ENCODE measurements at places on chromosomes 4 and X. TPM values are rescaled to one million over a fixed set of nuclear protein-coding genes. Genes with fewer than 3 reads are reported as not detected.

- DNase-seq, result peak; percentile 4
These were observed 1203.5 kb downstream of the PCDH7 start for GRCh38 chr4:31923634-31924033.

DNA sequence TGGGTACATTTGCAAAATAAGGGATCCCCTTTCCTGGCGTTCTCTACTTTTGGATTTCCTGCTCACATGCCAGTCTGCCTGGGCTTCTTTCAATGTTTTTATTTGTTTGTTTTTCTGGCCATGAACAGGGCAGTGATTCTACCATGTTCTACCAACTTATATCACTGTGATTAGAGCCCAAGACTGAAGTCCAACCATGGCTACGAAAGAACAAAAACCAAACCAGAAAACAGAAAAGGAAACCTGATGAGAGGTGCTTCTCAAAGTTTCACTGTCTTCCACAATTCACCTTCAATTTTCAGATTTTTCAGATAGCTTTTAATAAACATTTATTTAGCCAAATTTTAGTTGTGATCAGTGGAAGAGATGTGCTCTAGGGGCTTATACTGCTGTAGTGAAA, 187.6 kb upstream of the TACR3 start:
- no peak for DNase-seq

GRCh38 chr4:184289179-184289535, 71.5 kb upstream of the ENPP6 start:
- DNase-seq, result no peak

DNA sequence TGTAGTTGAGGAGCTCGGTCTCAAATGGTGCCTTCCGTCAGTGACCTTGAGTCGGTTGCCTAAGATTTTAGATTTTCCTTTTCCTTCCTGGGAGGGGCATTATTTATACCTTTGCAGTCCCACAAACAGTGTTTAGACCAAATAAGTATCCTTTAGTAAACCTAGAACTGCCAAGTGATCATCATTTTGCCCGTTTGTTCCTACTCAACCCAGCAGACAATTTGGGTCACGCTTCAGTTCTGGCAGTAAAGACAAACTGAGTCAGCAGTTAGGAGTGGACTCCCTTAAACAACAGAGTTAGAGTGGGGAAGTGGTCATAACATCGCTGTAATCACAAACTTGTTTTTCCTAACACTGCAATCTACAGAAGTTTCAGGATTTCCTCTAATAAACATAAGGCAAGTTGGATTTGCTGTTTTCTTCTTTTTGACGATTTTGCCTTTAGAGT, 777 bp upstream of the WDFY3 start:
- DNase-seq, result no peak

Gene MAMLD1
- total RNA-seq, result 1.6 TPM

GRCh38 chr4:156662921-156663320, 308.7 kb downstream of the PDGFC start:
- DNase-seq, result no peak

Gene CRMP1
- not detected for total RNA-seq

Gene AMTN
- total RNA-seq, result not detected

Gene GYPB
- not detected for total RNA-seq

DNA sequence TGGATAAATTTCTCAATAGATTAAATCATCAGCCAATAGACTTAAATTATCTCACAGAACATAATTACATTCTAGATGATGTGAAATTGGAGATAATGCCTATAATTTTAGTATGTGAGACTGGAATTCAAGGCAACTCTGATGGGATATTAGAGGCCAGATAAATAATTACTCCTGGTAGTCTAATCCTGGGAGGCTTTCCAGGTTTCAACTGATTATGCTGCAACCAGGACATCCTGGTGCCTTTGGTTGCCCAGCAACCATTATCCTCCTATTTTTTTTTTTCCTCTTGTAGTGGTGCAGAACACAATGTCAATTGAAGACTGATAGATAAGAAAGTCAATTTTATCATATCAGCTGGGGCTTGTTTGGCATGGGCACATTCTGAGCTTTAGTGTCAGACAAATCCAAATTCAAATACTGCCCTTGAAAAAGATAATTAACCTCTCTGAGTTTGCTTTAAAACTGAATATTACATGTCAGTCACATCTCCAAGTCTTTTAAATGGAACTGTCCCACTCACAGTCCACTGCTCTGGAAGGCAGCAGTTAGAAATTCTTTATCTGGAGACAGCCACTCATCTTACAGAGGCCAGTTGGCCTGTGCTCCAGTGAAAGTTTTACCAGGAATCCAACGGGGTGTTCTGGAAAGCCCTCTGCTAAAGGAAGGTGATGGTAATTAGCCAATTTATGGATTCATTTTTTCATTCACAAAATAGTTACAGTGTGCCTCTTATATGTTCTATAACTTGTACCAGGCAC, 95.3 kb upstream of the GUCY1A1 start:
- DNase-seq, result no peak

DNA sequence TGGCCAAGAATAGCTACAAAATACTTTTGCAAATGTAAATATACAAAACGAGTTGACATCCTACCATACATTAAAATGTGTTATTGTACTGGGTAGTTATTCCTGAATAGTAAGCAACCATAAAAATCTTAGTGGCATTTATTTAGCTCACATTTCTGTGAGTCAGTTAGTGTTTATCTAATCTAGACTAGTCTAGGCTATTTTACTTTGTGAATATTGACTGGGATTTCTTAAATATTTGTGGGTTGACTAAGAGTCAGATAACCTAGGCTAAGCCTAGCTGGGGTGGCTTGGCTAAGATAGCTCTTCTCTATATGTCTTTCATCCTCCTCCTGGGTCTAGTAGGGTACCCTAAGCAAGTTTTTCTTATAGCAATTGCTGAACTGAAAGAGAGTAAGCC, 543.8 kb upstream of the DIAPH2 start:
- DNase-seq, result no peak

DNA sequence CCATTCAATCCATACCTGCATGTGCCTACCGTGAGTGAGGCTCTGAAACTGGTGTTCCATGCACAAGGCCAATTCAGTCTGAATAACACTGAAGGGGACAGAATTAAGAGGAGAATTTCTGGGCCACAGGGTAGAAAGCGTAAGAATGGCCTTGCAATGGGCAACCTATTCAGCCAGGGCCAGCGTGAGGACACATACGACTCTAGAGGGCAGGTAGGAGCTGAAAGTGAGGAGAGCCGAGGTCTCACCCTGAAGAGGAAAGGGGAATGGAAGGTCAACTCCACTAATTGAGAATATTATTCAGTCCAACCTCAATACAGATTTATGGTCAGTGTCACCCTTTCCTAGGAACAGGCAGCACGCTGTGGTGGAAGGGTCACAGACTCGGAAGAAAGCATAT, 202.2 kb downstream of the TRIML1 start:
- DNase-seq, result no peak

Gene CLTRN
- total RNA-seq, result 0.61 TPM

GRCh38 chr4:25233737-25234389, at the start of gene PI4K2B:
TSS of gene PI4K2B (plus strand) at chr4:25234033. CDS start at chr4:25234164, 131 bp downstream.
- DNase-seq, result peak; percentile 97

GRCh38 chr4:77156533-77156911, 485 bp upstream of the CCNG2 start:
- DNase-seq, result peak; percentile 95

DNA sequence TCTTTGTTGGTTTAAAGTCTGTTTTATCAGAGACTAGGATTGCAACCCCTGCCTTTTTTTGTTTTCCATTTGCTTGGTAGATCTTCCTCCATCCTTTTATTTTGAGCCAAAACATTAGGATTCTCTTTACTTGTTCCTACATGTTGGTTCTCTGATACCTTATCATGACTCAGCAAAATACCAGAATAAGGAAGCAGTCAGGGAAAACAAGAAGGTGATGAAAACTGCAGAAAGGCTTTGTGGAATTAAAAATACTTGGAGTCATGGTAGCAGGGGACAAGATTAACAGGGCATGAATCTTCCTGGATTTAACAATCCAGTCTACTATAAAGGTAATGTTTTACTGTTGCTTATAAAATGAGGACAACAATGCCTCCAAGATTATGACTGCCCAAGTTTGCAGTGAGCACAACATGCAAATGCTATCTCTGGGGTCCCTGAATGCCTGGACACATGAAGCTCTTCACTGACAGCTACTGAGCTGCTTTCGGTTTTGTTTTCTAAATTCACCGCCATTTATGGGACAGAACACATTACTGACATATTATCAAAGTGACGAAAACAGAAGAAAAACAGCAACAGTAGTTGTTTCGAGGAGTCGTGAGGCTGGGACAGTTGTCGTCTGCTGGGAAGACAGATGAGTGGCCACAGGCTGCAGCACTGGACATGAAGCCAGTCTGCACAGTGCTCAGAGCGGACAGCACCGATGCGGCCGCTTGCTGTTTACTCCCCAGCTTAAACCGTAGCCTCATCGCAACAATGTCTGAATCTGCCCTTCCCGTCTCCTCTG, 174.5 kb upstream of the DKK2 start:
- no peak for DNase-seq

- DNase-seq, result no peak
These were observed 3.3 kb downstream of the RIPPLY1 start for GRCh38 chrX:106899841-106900240.

DNA sequence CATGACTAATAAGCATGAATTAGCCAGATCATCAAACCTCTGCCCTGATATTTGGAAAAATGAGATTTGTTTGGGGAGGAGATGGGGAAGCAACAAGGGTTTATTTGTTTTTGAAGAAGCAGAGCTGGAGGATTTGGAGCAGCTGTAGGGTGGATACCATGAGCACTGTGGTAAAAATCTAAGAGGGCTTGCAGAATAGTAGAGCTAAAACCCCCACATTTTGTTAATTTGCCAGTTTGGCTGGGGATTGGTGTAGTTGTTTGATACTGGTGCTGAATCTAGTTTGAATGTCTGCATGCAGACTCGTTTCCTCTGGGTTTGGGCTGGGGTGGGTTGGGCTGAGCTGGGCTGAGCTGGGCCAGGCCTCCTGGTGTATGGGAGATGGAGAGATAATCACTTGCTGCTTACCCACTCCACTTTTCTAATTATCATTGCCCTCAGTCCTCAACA, 43.7 kb downstream of the SMAD1 start:
- DNase-seq, result no peak

Gene AREG
- 0.91 TPM for total RNA-seq

DNA sequence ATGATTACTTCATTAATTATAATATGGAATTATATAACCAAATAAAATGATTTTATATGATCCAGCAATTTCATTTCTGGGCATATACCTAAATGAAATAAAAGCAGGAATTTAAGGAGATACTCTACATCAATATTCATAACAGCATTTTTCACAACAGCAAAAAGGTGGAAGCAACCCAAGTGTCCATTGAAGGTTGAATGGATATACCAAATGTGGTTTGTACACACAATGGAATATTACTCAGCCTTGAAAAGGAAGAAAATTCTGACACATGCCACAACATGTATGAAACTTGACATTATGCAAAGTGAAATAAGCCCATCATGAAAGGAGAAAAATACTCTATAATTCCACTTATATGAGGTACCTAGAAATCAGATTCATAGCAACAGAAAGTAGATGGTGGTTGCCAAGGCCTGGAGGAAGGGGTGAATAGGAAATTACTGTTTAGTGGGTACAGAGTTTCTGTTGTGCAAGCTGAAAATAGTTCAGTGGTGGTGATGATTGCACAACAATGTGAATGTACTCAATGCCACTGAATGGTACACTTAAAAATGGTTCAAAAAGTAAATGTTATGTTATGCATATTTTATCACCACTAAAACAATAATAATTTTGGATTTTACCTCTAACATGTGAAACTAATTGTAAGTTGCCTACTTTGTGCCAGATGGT, 471.5 kb downstream of the SPRY1 start:
- DNase-seq, result no peak

Gene UGT2B7
- not detected for total RNA-seq

GRCh38 chr4:80197601-80198440, 518 bp downstream of the PRDM8 start:
- DNase-seq, result peak; percentile 38

- no peak for DNase-seq
These were observed 103.1 kb upstream of the LSM6 start for GRCh38 chr4:146072376-146072775.

GRCh38 chr4:83360018-83360417, 25.4 kb upstream of the HPSE start:
- DNase-seq, result no peak

GRCh38 chrX:134935276-134935675, 55.5 kb upstream of the SMIM10 start:
- DNase-seq, result no peak

Gene MAGEC1
- total RNA-seq, result not detected

Gene TIGD2
- total RNA-seq, result 2.3 TPM

DNA sequence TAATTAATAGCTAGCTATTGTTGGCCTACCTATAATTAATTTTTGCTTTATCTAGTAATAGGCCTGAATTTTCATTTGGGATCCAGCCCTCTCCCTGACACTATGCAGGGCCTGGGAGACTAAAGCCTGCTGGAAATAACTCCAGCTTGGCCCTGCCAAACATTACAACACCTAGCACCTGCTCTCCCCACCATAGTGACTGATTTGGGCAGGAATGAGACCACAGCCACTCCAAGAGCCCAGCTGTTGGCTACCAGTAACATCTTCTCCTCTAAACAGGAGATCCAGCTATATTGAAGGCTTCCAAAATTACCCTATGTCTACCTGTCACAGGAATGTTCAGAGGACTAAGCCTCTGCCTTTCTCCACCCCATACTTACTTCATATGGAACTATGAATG, 225.1 kb downstream of the IDS start:
- DNase-seq, result no peak

DNA sequence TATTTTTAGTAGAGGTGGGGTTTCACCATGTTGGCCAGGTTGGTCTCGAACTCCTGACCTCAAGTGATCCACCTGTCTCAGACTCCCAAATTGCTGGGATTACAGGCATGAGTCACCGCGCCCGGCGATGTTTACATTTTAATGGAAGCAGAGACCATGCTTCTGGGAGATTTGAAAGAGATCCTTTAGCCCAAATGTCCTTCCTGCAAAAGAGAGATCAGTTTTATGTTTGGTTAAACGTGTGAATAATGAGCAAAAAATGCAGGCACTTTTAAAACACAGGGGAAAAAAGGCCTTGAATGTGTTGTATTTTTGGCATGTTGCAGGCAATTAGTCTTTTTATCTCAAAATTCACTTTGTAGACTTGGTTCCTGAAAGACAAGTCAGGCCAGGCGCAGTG, 95.8 kb upstream of the ELOVL6 start:
- DNase-seq, result no peak

DNA sequence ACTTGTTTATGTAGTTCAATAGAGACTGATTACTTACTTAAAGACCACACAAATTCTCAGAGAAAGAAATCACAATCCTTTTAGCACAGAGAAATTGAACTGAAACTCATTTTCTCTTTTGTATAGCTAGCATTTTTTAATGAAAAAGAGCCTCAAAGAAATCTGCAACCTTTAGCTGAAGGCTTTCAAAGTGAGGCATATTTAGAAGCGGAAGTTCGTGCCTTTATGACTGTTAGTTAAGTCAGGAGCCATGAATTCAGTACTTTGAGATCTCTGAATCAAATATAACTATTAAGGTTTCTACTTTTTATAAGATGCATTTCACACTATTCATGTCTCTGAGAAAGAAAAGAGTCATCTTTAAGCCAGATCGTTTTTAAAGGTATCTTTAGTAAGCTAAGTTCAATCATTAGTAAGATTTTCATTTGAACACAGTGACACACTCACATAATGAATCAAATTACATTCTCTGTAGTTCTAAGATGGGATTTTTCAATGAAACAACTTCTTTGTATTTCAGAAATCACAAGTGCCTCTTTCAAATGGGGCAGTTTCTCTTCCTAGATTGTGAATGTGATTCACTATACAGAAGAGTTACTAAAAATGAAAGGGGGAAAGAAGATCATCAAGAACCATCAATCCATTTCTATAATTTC, 61.4 kb downstream of the SMARCA1 start:
- no peak for DNase-seq
